ENCODE measurements at places on chromosomes 13 and 19.

DNA sequence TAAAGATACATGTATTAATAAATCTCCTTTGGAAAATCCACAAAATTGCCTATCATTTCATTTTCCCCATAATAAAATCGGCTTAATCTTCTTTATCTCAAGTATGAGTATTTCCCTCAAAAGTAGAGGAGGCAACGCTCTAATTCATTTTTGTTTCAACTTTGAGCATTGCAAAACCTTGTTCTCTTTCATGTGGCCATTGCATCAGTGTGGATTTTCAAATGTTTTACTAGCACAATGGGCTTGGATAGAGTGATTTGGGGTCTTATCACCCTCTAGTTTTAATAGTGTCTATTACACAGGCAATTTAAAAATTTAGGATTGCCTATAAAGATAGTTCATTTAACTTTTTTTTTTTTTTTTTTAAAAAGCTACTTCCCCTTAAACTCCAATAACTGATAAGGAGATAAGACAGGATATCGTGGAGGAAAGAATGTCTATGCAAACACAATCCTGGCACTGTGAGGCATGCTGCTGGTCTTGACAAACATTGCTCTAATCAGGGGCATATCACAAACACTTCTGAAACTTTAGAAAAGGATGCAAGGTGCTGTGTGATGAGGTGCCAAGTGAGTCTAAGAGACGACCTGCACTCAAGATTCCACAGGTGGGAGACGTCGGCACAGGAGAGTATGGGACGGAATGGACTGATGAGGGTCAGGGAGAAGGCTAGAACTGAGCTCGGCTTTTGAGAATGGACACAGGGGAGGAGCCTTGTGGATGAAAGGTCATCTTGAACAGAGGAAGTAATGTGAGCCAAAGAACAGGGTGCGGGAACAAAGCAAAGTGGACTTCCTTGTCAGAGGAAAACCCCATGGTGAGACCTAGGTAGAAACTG lies 199.7 kb downstream of the IRS2 start:
- no peak for DNase-seq

DNA sequence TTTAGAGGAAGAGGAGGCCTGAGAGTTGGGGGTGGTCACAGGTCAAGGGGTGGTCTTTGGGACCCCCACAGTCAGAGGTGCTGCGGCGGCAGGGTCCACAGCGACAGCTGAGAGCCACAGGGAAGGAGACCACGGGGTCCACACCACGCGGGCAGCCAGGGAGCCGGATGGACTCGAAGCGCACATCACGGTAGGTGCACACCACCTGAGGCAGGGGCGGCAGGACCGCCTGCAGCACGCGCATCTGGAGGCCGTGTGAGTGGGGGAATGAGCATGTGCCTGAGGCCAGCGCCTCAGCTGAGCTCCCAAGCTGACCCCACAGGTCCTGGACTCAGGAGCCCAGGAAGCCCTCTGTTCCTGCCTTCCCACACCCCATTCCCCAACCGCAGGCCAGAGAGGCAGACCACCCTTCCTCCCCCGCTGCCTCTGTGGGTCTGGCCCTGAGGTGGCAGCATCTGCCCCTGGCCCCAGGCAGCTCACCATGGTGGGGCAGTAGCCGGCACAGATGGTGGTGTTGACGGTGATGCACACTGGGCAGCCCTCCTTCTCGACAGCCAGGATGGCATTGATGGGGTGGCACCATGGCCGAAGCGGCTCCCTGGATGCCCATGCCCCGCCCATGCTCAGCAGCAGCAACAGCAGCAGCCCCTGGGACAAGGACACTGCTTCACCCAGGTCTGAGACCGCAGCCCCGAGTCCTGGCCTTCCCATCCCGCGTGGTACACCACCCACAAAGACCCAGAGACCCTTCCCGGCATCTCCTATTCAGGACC lies 638 bp downstream of the LHB start:
- no peak for DNase-seq

DNA sequence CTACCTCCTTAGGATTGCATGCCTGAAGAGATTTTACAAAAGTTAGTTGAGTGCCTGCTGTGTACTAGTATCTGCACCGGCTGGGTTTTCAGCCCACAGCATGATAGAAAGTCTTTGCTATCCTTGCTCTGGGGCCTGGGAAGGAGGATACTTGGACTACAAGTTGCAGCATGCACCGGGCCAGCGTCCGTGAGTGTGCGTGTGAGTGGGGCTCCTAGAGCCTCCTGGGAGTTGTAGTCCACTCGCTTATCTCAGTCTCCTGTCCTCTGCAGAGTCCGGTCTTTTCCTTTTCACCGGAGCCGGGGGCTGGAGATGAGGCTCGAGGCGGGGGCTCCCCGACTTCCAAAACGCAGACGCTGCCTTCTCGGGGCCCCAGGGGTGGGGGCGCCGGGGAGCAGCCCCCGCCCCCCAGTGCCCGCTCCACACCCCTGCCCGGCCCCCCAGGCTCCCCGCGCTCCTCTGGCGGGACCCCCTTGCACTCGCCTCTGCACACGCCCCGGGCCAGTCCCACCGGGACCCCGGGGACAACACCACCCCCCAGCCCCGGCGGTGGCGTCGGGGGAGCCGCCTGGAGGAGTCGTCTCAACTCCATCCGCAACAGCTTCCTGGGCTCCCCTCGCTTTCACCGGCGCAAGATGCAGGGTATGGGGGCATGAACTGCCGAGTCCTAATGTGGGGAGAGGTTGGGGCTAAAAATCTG lies 20.6 kb downstream of the BRSK1 start:
- DNase-seq, result peak; percentile 75

DNA sequence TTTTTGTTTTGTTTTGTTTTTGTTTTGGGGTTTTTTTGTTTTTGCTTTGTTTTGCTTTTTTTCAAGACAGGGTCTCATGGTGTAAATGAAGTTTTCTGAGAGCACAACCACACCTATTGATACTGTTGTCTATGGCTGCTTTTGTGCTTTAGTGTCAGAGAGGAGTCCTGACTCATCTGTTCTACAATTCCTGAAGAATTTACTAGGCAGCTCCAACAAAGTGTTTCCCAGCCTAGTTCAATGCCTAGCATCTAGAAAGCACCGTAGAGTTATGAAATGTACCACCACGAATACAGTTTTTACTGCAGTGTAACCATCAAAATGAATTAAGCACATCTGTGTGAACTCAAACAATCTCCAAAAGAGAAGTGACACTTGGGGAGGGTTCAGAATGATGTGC lies 21.2 kb downstream of the SAFB start:
- no peak for DNase-seq

GRCh38 chr19:16330806-16331690 lies 6.4 kb downstream of the KLF2 start:
- DNase-seq, result no peak

DNA sequence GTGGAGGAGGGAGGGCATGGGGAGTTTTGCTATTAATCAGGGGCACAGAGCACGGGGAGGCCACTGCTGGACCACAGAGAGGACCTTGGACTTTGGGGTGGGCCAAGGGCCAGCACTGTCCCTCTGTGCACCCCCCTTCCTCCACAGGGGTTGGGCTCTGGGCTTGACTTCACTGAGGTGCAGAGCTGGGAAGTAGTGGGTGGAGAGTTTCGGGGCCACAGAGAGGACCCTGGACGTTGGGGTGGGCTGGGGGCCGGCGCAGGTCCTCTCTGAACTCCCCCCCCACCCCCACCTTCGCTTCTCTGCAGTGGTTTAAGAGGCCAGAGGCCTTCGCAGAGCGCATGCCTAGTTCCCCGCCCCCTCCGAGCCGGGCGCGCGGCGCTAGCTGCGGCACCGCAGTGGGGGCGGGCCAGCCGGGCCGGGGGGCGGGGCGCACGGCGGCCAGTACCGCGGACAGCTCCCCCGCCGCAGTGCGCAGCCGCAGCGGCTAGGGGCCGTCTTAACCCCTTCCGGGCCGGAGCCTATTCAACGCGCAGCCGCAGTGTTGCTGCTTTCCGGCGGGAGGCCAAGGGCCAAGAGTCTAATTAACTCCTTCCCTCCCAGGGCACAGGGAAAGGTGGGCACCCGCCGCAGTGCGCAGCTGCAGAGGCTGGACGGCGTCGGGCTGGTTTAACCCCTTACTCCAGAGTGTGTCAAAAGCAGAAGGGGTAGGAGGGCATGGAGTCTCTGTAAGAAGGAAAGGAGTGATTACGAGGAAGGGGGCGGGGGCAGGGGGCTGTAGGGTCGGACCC lies 3.7 kb downstream of the KCNC3 start:
- DNase-seq, result peak; percentile 33

DNA sequence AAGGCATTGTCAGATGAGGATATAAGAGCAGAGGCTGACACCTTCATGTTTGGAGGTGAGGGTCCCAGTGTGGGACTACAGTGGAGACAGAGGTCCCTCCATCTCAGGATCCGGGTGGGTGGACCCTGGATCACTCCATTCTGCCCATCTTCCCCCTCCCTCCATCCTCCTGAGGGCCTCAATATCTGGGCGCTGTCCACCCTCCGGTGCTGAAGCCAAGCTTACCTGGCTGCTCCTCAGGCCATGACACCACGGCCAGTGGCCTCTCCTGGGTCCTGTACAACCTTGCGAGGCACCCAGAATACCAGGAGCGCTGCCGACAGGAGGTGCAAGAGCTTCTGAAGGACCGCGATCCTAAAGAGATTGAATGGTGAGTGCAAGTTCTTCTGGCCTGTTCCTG lies 11.9 kb downstream of the CYP4F12 start:
- no peak for DNase-seq

DNA sequence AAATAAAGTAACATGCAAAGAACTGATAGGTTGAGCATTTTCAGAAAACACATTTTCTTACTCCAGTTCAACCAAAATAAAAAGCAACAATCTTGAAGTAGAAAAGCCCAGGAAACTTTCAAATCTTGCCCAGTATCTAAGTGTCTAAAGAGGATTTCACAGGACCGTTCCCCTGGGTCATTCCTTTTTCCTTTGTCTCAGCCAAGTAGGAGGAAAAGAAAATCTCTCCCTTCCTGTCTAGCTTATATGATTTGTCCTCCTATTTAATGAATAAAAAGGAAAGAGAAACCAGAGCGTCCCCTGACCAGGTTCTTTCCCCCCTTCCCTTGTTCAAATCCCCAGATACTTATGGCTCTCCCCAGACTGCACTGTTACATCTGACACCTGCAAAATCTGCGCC lies 248.0 kb downstream of the KCTD12 start:
- DNase-seq, result no peak

- peak; percentile 87 for DNase-seq
These were observed 31.9 kb upstream of the ATP11A start for GRCh38 chr13:112657850-112658445.

DNA sequence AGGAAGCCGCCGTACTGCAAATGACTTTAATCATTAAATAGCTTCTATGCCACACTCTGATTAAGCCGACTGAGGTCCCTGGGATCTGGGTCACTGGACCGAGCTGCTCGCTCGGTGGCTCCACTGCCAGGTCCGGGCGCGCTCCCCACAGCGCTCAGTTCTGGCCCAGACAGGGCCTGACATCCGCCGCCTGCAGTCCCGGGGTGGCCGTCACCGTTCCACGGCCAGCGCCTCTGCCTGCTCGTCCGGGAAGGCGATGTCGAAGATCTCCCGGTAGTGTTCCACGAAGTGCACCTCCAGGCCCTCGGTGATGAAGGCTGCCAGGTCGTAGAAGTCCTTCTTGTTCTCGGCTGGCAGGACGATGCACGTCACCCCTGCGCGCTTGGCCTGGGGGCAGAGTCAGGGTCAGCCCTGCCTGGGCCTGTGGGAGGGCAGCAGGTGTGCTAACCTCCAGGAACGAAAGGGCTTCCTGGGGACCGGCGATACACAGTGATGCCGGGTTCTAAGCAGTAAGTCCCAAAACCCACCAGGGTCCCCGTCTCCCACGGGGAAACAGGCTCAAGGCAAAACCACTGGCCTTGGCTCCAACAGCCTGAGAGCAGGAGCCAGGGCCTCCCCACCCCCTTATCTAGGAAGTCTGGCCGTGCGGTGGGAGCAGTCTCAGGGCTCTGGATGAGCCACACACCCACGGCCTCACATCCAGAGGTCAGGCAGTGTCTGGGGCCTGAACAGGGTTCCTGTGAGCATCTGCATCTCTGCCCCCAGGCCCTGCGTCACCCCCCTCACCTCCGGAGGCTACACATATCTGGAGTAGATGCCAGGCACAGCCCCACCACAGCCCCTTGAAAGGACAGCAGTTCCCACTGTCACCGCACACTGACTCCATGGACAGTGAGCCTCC lies 2.0 kb downstream of the RPL36 start:
- peak; percentile 21 for DNase-seq

DNA sequence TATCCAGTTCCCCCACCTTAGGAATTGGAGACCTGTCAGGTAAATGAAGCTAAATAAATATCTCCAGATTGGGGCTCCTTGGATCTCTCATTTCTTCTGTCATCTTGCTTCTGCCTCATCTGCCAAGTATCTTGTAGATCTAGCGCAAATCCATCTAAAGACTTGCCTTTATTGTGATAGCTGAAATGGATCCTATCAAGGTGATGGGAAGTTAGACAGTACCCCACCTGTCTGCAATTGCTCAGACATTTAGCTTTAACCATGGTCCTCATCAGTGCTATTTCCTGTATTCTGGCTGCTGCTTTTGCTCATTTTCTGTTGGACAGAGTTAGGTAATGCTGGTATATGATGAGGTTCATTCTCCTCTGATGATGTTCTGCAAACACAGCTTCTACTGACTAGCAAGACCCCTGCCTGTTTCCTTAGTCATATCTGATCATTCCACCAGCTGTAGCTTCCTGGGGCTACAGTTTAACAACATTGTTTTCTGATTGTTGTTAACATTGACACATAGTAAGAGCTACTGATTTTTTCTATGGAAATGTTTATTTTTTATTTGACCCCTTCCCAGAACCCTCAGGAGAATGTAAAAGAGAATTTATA lies 340.0 kb downstream of the DCT start:
- DNase-seq, result no peak

GRCh38 chr19:44643605-44644401 lies at the start of gene PVR:
TSS of gene PVR (plus strand) at chr19:44643910. CDS start at chr19:44644097, 187 bp downstream.
- DNase-seq, result peak; percentile 77

DNA sequence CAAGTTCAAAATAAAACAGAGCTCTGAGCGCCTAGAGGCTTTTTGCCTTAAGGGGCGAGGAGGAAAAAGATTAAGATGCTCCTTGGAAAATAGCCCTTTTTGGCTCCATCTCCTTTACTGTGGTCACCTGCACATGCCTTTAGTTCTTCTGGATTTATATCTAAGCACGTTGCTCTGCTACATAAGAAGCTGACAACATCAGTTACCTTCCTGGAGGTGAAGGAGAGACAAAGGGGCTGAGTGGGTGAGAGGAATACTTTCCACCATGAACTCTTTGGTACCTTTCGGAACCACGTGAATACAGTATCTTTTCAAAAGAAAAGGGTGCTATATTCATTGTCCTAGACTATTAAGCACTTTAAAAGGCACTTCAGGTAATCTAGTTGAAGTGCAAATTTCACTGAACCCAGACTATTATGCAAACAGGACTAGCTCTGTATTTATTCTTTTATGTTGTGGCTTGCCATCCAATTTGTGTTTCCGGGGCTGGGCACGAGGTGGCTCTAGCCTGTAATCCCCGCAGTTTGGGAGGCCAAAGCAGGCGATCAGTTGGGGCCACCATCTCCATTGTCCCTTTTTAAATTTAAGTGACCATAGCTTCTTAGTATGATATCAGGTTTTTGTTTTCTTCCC lies 201.5 kb downstream of the TM9SF2 start:
- DNase-seq, result no peak

DNA sequence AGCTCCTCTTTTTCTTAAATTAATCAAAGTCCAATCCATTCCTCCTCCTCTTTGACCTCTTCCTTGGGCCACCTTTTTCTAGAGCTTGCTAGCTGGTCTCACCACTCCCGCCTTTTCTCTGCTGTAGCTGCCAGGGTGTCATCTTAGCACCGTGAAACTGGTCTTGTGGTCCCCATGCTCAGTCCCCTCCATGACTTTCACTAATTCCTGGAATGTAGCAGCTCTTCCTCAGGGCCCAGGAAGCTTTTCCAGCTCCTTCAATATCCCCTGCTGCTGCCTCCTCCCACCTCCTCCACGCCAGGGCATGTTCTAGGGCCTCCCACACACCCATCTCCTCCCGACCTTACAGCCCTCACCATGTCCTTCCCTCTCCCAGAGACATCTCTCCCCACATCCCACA lies 222.2 kb downstream of the MYO16 start:
- DNase-seq, result no peak

- DNase-seq, result peak; percentile 95
These were observed 9.5 kb upstream of the INSL3 start for GRCh38 chr19:17830567-17831418.

Data from epithelial cell of esophagus (primary cell).